ENCODE measurements at places on chromosomes 7 and 10.

DNA sequence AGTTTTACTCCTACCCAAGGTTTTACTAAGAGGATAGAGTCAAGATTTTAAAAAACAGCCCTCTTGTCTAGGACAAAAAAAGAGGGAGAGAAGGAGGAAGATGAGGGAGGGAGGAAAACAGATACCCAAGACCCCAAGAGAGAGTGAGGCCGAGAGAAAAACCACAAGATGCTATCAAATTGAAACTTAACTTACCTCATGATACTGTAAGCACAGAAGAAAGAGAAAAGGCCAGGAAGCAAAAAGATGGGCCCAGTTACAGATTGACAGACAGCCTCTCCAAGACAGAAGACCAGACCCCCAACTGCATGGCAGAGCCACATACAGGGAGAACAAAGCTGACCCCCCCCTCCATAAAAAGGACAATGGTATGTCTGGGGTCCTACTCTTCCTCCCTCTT lies 11.4 kb downstream of the SEC31B start:
- DNase-seq, result no peak

DNA sequence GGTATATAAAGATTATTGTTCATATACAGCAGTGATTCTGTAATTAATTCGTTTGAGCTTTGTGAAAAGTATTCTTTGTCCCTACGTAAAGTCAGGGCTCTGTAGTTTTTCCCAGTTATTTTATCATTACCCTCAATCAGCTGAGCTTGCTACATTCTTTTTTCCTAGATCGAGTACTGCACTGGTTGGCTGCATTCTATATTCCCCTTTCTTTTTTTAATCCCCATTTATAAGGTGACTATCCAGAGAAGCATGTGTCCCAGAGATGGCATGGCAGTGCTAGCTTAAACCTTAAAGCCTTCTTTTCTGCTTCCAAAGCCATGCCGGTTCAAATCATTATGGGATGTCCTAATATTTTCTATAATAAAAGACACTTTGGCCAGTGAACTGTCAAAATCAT lies 230.1 kb upstream of the CELF2 start:
- no peak for DNase-seq

DNA sequence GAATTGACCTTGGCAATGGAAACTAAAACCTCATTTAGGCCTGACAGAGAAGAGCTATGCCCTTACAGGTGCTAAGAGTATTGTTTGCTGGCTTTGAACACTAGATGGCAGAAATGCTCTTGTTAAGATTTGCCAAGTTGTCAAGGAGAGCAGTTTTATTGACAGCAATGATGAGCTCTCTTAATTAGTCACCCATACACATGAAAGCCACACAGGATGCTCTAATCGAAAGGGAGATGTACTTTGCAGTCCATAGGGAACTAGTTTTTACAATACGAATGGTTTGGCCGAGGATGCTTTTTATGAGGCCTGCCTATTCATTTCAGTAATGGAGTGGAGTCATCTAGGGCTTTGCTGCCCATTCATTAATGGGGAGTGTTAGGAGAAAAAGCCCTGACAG lies 45.4 kb upstream of the MBL2 start:
- no peak for DNase-seq

GRCh38 chr7:90430614-90431460 lies 27.6 kb downstream of the CLDN12 start:
- DNase-seq, result no peak

GRCh38 chr10:13536674-13537366 lies 8.0 kb upstream of the BEND7 start:
- DNase-seq, result no peak

- DNase-seq, result no peak
Observed at GRCh38 chr10:43254881-43255633, 11.8 kb downstream of the RASGEF1A start.

DNA sequence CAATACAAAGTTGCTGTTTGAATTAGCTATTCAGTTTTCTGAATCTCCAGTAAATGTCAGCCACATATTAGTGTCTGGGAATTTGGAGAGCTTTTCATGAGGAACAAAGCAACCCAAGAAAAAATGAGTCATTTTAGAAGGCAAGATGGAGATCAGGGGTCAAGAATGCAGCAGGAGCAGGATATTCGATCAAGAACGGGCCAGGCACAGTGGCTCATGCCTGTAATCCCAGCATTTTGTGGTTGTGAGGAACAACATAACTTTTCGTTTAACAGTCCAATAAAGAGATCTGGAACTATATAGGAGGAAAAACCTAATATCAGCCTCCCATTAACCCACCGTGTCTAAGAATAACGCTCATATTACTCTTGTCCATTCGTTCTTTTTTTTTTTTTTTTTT lies 600.5 kb downstream of the MAGI2 start:
- DNase-seq, result no peak

DNA sequence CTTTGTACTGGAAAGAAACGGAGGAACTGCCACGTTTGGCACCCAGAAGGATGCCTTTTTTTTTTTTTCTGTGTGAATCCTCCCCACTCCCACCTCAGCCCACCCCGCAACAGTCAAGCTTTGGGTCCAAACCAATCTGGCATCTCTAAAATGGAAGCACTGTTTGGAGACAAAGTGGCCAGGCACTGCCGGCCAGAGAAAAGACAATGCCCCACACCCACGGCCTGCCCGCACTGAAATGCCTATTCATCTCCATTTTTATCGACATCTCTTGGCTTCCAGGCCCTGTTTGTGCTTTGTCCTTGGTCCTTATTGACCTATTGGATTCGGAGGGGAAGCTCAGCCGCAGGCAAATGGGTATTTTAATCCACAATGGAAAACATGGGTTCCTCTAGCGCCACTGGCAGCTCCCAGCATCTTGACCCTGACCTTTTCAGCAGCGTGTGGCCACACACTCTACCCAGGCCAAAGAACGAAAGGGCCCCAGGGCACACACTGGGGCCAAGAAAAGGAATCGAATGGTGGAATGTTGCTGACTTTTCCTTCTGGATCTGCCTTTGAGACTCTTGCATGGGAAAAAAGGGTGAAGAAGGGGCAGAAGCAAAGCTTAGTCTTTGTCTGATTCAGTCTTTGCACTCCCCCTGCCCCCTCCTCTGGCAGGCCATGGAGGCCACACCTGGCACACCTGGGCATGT lies 162.6 kb upstream of the CDCA7L start:
- no peak for DNase-seq

DNA sequence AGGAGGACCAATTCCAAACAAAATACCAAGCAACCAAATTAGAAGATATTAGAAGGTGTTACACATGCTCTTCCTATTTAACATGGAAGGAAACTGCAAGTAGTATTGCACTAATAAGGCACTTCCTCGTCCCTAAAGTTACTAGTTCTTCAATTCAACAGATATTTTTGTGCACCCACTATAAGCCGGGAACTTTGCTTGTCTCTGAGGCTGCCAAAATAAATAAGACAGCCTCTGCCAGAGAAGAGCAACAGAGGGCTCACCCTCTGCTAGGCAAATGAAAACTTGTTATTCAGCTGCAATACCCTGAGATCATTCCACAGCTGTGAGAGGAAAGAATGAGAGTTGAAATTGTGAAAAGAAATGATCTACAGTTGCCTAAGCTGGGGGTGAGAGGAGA lies 37.4 kb upstream of the GSAP start:
- no peak for DNase-seq

- DNase-seq, result no peak
Observed at GRCh38 chr7:125504848-125505247, 575.2 kb upstream of the POT1 start.

GRCh38 chr10:58775960-58776567 lies 263.4 kb downstream of the BICC1 start:
- DNase-seq, result no peak

DNA sequence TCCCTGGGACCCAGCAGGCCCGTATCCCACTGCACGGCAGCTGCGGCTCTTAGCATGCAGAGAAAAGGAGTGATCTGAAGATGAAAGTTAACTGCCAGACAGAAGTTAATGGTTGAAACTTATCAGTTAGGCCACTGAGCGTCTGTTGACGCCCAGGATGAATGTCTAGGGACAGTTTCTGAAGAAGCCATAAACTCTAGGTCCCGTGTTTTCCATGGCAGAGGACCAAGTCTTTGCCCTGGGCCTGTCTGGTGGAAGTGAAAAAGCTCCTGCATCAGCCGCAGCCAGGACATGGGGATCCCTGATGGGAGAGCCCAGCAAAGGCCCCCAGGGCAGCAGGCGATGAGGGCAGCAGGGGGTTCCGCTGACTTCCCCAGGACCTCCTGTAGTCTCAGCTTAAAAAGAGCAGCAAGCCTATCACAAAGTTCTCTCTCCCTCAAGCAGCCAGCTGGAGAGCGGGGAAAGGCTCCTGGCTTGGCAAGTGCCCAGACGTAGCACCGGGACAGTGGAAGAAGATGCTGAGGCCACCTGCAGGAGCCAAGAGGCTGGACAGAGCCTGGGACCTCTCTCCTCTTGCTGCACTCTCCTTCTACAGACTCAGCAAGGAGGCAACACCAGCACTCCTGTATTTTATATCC lies 79.6 kb downstream of the TNS3 start:
- no peak for DNase-seq
